ENCODE measurements at places on chromosomes 2 and 18.

GRCh38 chr2:181848261-181848886 is 43.2 kb upstream of the ITPRID2 start:
- no peak for DNase-seq

- DNase-seq: no peak
These were observed 1416.2 kb downstream of the LRP1B start for GRCh38 chr2:140714586-140714985.

GRCh38 chr2:146997945-146998344 is 846.9 kb upstream of the ACVR2A start:
- no peak for DNase-seq

DNA sequence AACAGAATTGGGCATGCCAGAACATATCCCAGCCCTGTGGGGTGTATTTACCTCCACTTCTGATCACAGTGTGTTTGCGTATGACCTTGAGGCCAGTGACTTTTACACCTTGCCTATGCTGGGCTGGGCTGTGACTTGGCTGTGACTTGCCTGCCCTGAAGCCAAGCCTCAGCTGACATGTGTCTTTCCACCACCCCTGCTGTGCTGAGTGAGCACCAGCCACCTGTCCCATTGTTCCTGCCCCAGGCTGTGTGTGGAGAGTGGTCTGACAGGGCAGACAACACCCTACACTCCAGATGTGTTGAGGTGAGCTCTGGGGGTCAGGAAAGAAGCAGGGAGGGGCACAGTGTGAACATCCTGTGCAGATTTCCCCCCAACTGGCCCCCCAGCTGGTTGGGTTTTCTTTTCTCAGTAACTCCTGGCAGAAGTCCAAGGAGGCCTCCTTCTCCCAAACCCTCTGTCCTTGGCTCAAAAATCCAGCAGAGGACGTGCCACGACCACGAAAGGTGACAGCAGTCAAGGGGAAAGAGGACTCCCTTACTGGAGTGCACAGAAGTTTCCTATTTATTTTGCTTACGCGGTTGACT is 5.1 kb upstream of the STEAP3 start:
- DNase-seq: peak; percentile 67

- DNase-seq: no peak
These were observed 4.9 kb downstream of the INHBB start for GRCh38 chr2:120350801-120351320.

GRCh38 chr2:39379643-39380524 is 57.2 kb downstream of the MAP4K3 start:
- DNase-seq: no peak

DNA sequence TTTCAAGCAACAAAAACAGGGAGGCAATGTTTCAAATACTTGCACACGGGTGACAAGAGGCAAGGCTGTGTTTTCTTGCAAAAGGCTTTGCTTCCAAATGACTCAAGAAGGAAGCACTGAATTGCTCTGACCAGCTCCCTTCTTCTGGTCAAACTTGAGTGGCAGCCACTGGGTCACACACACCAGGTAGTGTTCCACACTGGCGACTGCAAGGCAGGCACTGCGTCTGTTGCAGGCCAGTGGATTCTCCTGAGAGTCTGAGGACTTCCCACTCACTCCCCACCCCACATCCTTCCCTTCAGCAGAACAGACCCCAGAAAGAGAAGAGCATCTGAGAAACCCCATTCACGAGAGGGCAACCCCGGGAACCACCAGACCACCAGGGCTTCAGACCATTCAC is 19.8 kb downstream of the PARD6G start:
- DNase-seq: no peak

GRCh38 chr2:57160976-57161375 is 885.6 kb upstream of the VRK2 start:
- no peak for DNase-seq

- DNase-seq: no peak
These were observed 26.8 kb downstream of the SH3BP4 start for GRCh38 chr2:234978466-234979203.

DNA sequence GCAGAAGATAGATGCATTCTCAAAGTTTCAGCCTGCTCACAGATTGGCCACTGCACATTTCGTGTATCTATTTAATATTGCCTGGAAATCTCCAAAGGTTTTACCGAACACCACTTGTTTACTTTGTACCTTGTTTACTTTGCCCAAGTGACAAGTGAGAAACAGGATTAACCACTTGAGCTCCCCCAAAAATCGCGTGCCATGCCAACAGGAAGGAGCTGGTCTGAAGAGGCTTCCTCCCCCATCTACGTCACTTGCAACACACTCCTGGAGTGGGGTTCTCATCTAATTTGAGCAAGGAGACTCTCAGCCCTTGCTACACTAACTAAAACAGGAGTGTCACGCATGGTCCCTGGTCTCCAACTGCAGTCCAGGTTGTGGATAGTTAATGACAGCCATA is 212.5 kb upstream of the TMEM200C start:
- no peak for DNase-seq

DNA sequence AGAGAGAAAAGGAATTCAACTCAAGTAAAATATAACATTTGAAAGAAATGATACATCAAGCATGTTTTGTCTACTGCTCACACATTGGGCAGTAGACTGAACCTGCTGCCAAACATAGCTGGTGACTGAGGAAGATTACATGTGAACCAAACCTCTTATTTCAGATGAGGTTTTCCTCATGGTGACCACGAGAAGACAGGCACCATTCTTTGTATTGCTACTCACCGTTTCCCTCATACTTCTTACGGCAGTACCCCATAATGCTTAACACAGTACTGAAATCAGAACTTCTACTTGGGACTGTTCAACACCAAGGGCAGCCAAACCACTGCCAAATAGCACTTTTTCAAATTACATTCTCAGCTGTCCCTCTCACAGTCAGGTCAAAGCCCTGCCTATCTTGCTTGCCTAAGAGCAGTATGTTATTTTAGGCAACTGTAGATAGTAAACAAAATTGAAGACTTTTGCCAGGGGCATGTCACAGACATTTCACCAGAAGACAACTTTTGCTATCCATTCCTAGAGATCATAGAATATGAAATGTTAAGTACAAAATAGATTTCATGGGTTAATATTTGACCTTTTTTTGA is 167.1 kb upstream of the DOK6 start:
- DNase-seq: no peak

- DNase-seq: no peak
These were observed 25.0 kb upstream of the FN1 start for GRCh38 chr2:215460682-215461382.

GRCh38 chr2:134218414-134218813 is 35.5 kb upstream of the MGAT5 start:
- DNase-seq: no peak

- no peak for DNase-seq
These were observed 243.2 kb upstream of the BOD1L2 start for GRCh38 chr18:56903686-56904085.

DNA sequence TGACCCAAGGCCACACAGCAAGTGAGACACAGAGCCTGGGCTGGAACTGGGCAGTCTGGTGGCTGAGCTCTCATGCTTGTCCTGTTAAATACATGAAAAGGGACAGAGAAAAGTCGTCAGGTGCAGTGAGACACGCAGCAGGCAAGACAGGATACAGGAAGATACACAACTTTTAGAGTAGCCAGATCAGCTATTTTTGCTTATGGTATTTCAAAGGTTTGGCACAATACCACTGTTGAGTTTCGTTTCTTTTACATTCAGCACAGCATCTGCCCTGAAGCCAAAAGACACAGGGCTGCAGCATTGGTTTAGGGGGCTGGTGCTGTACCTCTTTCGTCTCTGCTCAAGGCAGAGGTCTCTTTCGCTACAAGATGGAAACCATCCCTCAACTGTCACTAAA is 14.0 kb downstream of the FHL2 start:
- DNase-seq: no peak

DNA sequence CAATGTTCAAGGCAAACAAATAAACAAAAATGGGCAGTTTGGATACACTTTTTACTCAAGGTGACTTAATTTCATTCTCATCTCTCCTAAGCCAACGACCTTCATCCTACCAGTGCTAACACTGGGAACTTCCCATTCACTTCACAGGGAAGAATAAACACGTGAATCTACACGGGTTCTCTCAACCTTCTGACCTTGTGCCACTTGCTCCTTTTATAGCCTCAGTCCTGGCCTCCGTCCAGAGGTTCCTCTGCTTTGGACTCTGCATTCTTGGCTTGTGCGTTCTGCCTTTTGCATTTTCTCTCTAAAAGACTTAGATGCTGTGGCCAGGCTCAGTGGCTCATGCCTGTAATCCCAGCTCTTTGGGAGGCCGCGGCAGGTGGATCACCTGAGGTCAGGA is 13.8 kb downstream of the ZNF2 start:
- DNase-seq: no peak
